Epithelial cell of esophagus (primary cell): ENCODE measurements at places on chromosomes 7 and 10.

- no peak for DNase-seq
Measured at GRCh38 chr10:60461688-60462087, 72.0 kb upstream of the ANK3 start.

- DNase-seq, result peak; percentile 61
Measured at GRCh38 chr10:62130948-62131347, 137.7 kb downstream of the RTKN2 start.

- DNase-seq, result peak; percentile 80
Measured at GRCh38 chr10:8392216-8392615, 337.7 kb downstream of the GATA3 start.

DNA sequence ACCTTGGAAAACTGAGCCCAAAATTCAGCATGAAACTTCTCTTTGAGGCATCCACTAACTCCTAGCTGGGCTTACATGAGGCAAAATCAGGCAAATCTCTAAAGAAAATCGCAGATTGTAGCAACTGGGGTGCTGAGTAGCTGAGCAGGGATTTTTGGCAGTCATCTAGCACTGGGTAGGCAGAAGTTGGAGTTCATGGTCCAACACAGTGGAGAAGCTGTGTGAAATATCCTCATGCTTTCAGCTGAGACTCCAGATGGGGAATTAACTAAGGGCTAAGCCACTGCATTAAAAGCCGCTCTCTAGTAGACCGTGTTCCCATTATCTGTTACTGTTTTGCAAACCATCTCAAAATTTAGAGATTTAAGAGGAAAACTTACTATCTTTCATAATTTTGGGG is 240.1 kb upstream of the PHYHIPL start:
- no peak for DNase-seq

- DNase-seq, result no peak
Measured at GRCh38 chr10:98272656-98273055, 4.7 kb upstream of the LOXL4 start.

DNA sequence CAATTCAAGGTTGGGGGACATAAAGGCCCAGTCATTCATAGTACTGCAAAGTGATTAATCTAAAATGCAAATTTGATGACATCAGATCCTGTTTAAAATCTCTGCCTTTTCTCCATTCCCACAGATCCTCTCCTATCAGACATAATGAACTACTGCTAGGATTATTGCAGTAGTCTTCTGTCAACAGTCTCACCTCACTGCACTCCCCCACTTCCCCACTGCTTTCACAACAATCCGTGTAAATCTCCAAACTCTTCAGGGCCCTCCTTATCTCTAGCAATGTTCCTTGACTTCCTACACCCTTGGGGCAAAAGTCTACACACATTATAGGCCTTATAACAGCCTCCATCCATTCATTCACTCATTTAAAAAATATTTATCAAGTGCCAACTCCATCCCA is 112.4 kb downstream of the KBTBD2 start:
- no peak for DNase-seq

DNA sequence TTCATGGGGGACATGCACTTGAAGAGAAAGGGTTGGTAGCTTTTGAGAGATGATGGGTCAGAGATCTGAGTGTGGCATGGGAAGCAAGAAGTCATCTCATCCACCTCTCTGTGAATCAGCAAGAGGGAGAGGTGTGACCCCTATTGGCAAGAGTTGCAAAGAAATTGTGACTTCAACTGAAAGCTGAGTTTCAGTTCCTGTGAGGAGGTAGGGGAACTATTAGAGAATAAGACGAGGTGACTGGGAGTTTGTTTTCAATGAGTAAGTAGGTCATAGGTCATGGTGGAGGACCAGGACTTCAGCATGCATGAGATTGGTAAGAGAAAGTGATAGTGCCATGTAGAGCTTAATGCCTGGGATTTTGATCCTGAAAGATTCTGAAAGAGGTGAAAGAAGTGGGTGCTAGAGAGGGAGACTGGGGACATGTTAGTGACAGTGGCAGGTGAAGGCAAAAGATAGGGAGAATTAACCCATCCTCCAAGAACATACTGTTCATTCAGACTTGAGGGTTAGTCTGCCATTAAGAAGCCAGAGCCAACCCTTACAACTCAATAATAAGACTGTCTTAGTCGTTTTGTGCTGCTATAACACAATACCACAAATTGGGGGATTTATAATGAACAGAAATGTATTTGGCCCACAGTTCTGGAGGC is 75.5 kb upstream of the CAPZA2 start:
- DNase-seq, result peak; percentile 69

GRCh38 chr10:94785211-94785610 is 22.7 kb downstream of the CYP2C19 start:
- DNase-seq, result peak; percentile 2

DNA sequence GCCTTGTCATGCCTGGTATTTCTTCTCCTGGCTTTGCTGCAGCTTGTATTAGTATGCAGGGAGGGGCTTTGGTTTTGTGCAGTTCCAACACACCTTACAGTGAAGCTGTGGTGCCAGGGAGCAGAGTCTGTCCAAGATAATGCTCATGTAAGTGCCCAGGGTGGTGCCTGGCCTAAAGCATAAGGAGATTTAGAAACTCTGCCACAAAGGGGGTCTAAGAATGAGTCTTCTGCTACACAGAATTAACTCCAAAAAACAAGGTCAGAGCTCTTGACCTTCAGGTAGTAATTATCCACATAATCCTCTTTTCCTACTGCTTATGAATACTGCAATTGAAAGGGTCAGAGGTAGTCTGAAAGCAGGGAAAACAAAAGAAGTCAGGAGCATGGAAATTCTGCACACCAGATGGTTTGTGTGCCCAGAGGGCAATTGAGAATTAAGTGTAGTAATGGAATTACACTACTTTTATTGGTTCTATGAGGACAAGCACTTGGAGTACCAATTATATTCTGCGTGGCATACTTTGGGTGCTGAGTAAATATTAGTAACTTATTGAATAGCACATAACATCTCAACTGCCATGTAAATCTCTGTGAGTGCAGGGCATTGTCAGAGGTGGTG is 121.5 kb downstream of the KAT6B start:
- peak; percentile 27 for DNase-seq

- DNase-seq, result no peak
Measured at GRCh38 chr10:99425204-99425603, 5.2 kb downstream of the GOT1 start.
